IMR-90 (cell line): ENCODE measurements at places on chromosomes 1 and 21.

- no peak overlapping the region for H3K27ac ChIP-seq
- H3K4me3 ChIP-seq = no peak overlapping the region
- H3K36me3 ChIP-seq = no peaks in the 10 kb centered on the region
- peak; percentile 15 for DNase-seq
- H3K4me1 ChIP-seq = peaks cover 2% of the 10 kb centered on the region; the same call in 1 of the 2 replicates
Observed at GRCh38 chr1:159991513-159991912, 37.5 kb upstream of the SLAMF9 start.

DNA sequence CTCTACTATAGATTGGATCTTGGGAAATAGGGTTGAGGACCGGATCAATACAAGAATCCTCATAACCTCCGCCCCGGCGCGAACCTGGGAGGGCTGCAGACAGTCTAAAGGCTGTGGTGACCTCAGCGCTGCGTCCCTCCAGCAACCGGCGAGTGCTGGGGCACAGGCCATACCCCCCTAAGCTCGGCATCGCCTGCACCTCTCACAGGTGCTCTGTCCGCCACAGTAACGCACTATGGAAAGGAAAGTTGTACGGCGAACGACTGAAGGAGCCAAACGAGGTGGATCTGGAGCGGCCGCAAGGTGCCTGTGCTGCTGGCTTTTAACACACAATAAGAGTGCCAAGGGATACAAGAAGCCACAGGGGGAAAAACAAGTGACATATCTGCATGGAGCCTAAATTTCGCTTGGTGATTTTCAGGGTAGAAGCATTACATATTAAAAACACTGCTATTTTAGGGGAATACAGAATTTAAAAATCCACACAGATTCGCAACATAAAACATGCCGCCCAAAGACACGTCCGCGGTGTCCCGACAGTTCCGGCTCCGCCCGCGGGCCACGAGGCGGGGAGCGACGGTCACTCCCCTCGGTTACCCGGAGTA lies 1.4 kb upstream of the RBM15 start:
- DNase-seq = no peak
- H3K27me3 ChIP-seq = no peaks in the 10 kb centered on the region
- peaks cover 18% of the 10 kb centered on the region for H3K4me1 ChIP-seq
- peaks cover 17% of the 10 kb centered on the region for H3K36me3 ChIP-seq
- H3K4me3 ChIP-seq = peak overlapping the region; percentile 62

- no peak overlapping the region for H3K4me3 ChIP-seq
- H3K27ac ChIP-seq = no peak overlapping the region
- no peaks in the 10 kb centered on the region for H3K36me3 ChIP-seq
- DNase-seq = no peak
- peaks cover 5% of the 10 kb centered on the region; the same call in 1 of the 2 replicates for H3K4me1 ChIP-seq
- no peaks in the 10 kb centered on the region for H3K27me3 ChIP-seq
Observed at GRCh38 chr1:57067863-57068262, 102.0 kb upstream of the C8B start.

GRCh38 chr1:223288826-223289225 lies 75.2 kb downstream of the SUSD4 start:
- DNase-seq = no peak
- peaks cover 15% of the 10 kb centered on the region for H3K27me3 ChIP-seq
- no peaks in the 10 kb centered on the region for H3K4me1 ChIP-seq
- no peak overlapping the region for H3K4me3 ChIP-seq

- no peaks in the 10 kb centered on the region for H3K27me3 ChIP-seq
- DNase-seq = no peak
- H3K36me3 ChIP-seq = peaks cover 27% of the 10 kb centered on the region
- H3K27ac ChIP-seq = no peak overlapping the region
- H3K4me3 ChIP-seq = no peak overlapping the region
Observed at GRCh38 chr1:112605633-112606327, 13.2 kb downstream of the ST7L start.

- no peak overlapping the region; the same call in 1 of the 2 replicates for H3K27ac ChIP-seq
- no peaks in the 10 kb centered on the region for H3K27me3 ChIP-seq
- no peak for DNase-seq
- peaks cover 1% of the 10 kb centered on the region; the same call in 1 of the 2 replicates for H3K36me3 ChIP-seq
Observed at GRCh38 chr1:44812822-44813543, 4.7 kb downstream of the BTBD19 start.

GRCh38 chr1:235011064-235011598 lies 117.5 kb downstream of the TOMM20 start:
- no peaks in the 10 kb centered on the region for H3K27me3 ChIP-seq
- peak overlapping the region; percentile 74 for H3K27ac ChIP-seq
- H3K4me3 ChIP-seq = no peak overlapping the region
- DNase-seq = no peak

DNA sequence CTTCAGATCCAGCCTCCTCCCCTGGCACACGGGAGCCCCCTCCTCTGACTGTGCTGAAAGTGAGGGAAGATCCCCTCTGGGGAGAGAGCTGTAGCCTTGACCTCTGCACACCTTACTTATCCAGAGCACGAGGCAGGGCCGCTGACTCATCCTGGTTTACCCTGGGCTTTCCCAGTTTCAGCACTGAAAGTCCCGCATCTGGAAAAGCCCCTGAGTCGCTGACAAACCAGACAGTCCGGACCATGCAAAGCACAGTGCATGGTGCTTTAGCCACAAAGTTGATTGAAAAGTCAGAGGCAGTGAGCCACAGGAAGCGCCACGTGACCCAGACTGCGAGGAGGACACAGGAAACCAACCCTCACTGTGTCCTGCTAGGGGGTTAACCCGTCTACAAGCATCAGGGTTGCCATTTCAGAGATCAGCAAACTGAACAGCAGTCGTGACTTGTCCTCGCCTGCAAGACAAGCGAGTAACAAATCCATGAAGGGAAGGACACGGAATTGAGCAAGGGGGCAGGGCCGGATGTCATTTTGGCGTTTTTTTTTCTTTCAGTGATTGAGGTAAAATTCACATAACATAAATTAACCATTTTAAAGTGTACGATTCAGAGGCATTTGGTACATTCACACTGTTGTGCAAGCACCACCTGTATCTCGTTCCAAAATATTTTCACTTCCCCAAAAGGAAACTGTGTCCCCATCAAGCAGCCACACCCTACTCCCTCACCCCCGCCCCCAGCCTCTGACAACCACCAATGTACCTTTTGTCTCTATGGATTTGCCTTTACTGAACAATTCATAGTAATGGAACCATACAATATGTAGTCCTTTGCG lies 19.9 kb upstream of the IFNGR2 start:
- H3K27me3 ChIP-seq = no peaks in the 10 kb centered on the region
- peaks cover 12% of the 10 kb centered on the region for H3K4me1 ChIP-seq
- H3K36me3 ChIP-seq = no peaks in the 10 kb centered on the region
- no peak overlapping the region; the same call in 1 of the 2 replicates for H3K27ac ChIP-seq
- DNase-seq = peak; percentile 94

DNA sequence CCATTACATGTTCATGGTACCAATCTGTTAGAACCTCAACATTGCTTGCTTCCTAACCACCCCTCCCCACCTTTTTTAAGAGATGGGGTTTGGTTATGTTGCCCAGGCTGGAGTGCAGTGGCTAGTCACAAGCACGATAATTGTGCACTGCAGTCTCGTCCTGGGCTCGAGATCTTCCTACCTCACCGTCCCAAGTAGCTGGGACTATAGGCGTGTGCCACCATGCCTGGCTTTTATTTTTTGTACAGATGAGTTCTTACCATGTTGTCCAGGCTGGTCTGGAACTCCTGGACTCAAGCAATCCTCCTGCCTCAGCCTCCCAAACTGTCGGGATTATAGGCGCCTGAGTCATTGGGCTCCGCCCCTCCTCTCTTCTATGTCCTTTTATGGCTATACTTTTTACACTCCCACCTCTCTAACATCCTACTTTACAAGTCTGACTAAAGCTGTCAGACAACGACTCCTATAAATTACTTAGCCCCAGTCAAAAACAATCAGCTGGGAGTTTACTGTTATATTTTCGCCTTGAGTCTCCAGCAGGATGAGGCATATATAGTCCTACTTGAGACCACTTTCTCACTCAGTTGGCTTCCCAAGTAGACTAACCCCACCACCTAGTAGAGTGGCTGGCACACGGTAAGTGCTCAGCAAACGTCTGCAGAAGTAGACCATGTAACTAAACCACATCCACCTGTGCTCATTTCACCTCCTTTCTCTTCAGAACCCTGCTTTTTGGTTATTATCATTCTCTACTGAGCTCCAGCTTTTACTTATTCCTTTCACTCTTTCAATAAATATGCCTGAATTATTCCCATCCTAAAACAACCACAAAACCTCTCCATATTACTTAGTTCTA lies 13.8 kb downstream of the ENSA start:
- no peak overlapping the region for H3K4me3 ChIP-seq
- H3K27ac ChIP-seq = peak overlapping the region; percentile 10; the same call in 1 of the 2 replicates
- H3K27me3 ChIP-seq = no peaks in the 10 kb centered on the region
- DNase-seq = no peak

DNA sequence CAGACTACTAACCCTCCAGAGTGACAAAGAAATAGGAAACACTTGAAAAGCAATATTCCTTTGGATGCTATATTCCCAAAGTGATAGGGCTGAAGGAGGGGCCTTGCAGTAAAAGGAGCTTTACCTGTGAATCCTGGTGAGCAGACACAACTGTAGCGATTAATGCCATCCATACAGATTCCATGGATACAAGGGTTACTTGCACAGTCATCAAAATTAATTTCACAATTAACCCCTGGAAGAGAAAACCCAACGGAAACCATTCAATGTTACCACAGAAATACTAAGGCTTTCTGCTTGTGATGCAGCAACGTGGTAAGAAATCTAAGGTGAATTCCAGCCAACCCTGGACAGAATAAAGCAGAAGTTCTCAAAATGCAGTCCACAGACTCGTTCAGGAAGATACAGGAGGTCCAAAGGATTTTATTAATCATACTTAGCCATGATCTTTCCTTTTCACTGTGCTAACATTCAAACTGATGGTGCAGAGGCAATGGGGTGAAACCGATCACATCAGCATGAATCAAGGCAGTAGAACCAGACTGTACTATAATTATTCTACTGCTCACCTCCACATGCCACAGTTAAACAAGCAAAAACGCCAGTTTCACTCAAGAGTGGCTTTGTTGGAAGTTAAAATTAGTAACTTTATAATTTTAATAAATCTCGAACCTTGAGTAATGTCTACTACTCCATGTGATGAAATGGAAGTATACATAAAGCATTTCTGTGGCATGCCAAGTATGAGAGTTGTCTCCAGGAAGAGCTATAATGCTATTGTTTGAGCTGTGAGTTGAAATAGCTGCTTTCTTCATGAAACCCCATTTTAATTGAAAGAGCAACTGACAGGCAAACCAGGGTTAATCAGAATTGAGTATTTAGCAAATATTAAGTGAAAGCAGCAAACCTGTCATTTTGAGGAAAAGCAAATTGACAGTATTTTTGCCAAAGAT lies 63.2 kb upstream of the ADAM30 start:
- peaks cover 9% of the 10 kb centered on the region for H3K4me1 ChIP-seq
- DNase-seq = peak; percentile 15
- no peak overlapping the region for H3K27ac ChIP-seq

DNA sequence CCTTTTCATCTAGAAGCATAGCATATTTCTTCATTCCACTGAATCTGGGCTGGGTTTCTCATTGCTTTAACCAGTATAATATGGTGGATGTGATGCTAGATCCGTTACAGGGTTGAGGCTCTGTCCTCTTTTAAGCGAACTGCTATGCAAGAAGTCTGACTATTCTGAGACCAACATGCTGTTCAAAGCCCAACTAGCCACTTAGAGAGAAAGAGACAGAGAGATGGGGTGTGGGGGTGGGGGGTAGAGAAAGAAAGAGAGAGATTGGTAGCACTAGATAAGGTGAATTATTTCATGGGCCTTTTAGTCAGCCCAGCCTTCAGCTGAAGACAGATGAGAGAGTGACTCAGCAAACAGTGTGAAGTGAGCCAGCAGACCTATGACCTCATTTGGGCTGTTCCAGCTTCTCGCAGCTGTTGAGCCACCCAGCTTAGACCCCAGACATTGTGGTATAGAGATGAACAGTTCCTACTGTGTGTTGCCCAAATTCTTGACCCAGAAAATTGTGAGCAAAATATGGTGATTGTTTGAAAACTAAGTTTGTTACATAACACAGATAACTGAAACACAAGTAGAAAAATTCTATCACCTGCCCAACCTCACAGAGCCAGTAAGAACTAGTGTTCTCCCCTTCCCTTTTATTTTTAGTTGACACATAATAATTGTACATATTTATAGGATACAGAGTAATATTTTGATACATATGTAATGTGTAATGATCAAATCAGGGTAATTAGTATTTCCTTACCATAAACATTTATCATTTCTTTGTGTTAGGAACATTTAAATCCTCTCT lies 40.7 kb upstream of the PRKACB start:
- peak overlapping the region; percentile 41; the same call in 1 of the 2 replicates for H3K27ac ChIP-seq
- peak; percentile 93 for DNase-seq
- H3K27me3 ChIP-seq = no peaks in the 10 kb centered on the region
- peaks cover 4% of the 10 kb centered on the region; the same call in 1 of the 2 replicates for H3K4me1 ChIP-seq
- no peaks in the 10 kb centered on the region for H3K36me3 ChIP-seq

GRCh38 chr1:109620841-109621286 lies 1.2 kb downstream of the AMPD2 start:
- H3K4me1 ChIP-seq = peaks cover 47% of the 10 kb centered on the region
- peak overlapping the region; percentile 96 for H3K4me3 ChIP-seq
- peaks cover 2% of the 10 kb centered on the region for H3K36me3 ChIP-seq
- peak; percentile 95 for DNase-seq

DNA sequence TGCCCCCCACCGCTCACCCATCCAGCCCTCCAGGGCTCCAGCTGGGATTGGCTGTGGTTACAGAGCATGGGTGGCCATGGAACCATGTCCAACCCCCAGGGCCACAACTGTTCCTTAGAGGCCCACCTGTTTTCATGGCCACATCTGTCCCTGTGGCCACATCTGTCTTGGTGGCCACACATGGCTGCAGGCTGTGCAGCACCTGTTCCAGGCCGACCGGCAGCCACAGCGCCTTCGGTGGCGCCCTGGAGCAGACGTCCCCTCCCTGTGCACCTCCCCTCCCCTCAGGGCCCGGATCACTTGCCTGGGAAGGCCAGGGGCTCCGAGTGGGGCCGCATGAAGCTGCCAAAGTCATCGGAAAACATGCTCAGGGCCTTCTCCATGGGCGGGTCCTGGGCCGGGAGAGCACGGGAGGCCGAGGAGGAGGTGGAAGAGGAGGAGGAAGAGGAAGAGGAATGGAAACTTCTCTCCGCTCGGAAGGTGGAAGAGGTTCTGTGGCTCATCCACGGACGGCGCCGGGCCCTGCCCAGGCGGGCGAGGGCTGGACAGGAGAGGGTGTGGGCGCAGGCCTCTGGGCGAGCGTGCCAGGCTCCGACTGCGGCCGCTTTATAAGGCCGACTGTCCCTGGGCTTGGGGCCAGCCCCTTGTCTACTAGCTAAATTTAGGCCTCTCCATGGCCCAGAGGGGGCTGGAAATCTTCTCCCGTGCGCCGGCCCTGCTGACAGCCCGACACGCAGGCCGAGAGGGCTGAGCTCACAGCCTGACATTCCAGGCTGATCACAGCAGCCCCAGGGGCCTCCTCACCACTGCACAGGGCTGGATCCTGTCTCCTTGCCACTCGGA lies at the start of gene HSPB7:
Gene HSPB7 (minus strand): TSS at position 583 of the 843 bp plus-strand sequence. CDS start 80 bp downstream, at position 503.
- no peaks in the 10 kb centered on the region; the same call in 1 of the 2 replicates for H3K27me3 ChIP-seq
- DNase-seq = peak; percentile 52
- peaks cover 29% of the 10 kb centered on the region for H3K4me1 ChIP-seq
- no peak within 1 kb of the TSS for H3K4me3 ChIP-seq
- peak within 1 kb of the TSS; percentile 25; the same call in 1 of the 2 replicates for H3K27ac ChIP-seq
- H3K36me3 ChIP-seq = no peaks in the 10 kb centered on the region
